Activated T-helper 2 cell treated with anti-CD3 and anti-CD28 coated beads, Interferon-gamma antibody, Interleukin-2, Interleukin-4, amounts not matched to agents 10 μg/mL and 5 μg/mL and 100 μg/mL, durations not matched to agents 14 hours and 24 hours and 36 hours (primary cell): ENCODE measurements at places on chromosomes 1 and 21. TPM values are rescaled to one million over a fixed set of nuclear protein-coding genes. Genes with fewer than 3 reads are reported as not detected.

GRCh38 chr1:205317311-205317917, 4.1 kb downstream of the NUAK2 start:
- H3K36me3 ChIP-seq: peaks cover 2% of the 10 kb centered on the region
- H3K4me1 ChIP-seq: peaks cover 68% of the 10 kb centered on the region
- H3K27ac ChIP-seq: no peak overlapping the region
- H3K4me3 ChIP-seq: no peak overlapping the region

DNA sequence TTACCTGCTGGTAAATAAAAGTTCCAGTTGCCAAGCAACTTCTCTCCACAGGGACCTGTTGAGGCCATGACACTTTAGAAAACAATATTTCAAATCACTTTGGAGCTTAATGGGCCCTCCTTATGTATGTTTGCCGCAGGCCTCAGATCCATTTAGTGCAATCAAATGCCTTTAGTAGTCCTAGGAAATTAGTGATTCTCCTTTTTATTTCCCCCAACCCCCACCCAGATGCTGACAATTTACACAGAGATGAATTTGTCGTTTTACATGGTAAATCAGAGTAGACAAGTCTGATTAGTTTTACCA, 83.6 kb downstream of the CLIC4 start:
- peaks cover 5% of the 10 kb centered on the region for H3K36me3 ChIP-seq
- H3K27me3 ChIP-seq: no peaks in the 10 kb centered on the region
- H3K4me3 ChIP-seq: no peak overlapping the region
- no peak overlapping the region for H3K27ac ChIP-seq
- DNase-seq: no peak

- no peak overlapping the region for H3K27ac ChIP-seq
- H3K36me3 ChIP-seq: no peaks in the 10 kb centered on the region
- no peaks in the 10 kb centered on the region for H3K27me3 ChIP-seq
- no peak overlapping the region for H3K4me3 ChIP-seq
- no peak for DNase-seq
These were observed 46.9 kb downstream of the ZSCAN20 start for GRCh38 chr1:33519240-33519884.

- no peaks in the 10 kb centered on the region for H3K36me3 ChIP-seq
- no peak overlapping the region for H3K4me3 ChIP-seq
- no peak for DNase-seq
- no peaks in the 10 kb centered on the region for H3K27me3 ChIP-seq
- H3K27ac ChIP-seq: no peak overlapping the region
These were observed 8.8 kb downstream of the COL24A1 start for GRCh38 chr1:86147755-86148154.

- H3K4me3 ChIP-seq: no peak overlapping the region
- no peak overlapping the region for H3K27ac ChIP-seq
- peaks cover 13% of the 10 kb centered on the region for H3K4me1 ChIP-seq
- DNase-seq: no peak
- H3K36me3 ChIP-seq: peaks cover 30% of the 10 kb centered on the region
- no peaks in the 10 kb centered on the region for H3K27me3 ChIP-seq
These were observed 42.5 kb downstream of the ERI3 start for GRCh38 chr1:44312399-44313196.

DNA sequence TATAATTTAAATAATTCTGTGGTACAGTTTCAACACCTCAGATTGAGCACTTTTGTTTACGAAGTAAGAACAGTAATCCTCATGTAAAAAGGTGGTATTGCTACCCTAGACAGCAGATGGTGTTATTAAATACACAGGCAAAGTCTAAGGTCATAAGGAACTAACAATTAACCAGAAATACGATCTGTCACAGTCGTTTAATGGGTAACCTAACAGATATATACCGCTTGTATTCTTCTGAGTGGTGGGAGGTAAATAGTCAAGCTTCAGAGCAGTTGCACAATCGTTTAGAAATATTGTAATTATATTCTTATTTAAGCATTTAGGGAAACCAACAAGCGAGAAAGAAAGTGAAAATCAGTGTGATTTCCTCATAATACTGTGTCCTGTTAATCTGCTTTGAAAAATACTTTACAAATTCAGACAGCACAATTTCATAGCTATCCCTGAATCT, 9.8 kb upstream of the IRF2BP2 start:
- DNase-seq: no peak
- no peaks in the 10 kb centered on the region for H3K27me3 ChIP-seq
- H3K4me1 ChIP-seq: peaks cover 20% of the 10 kb centered on the region
- H3K27ac ChIP-seq: no peak overlapping the region

DNA sequence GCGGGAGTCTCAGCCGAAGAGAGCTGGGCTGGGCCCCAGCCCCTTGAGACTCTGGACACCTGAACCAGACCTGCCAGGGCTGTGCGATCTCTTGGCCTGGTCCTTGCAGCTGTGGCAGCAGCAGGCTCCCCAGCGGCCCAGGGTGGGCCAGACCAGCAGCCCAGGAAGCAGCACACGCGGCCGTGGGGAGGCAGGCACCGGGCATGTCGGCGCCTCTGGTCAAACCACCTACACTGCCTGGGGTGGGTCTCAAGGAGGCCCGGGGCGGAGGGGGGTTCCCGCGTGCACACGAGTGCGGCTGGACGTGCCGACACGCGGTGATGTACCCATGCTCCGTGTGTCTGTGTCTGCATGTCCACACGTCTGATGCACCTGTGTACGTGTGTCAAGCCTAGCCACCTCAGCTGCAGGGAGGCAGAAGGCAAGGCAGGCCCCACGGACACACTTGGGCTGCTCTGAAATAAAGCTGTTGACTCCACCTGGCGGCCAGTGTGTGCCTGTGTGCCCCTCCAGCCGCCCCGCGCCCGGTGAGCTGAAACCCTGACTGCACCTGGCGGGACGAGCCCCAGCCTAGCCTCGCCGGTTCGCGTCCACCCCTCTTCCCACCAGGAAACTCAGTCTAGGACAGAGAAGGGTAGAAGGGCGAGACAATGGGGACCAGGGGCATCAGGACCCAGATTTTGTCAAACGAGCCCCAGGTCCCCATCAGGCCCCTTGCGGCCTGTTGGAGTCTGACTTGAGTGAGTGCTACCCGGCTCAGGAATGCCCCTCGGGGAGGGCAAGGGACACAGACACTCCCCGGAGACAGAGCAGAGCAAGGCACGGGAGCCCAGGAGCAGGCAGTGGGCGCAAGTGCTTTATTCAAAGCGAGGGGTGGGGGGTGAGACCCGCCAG, 11.6 kb downstream of the SCNN1D start:
- no peak overlapping the region for H3K4me3 ChIP-seq
- DNase-seq: peak; percentile 51
- H3K36me3 ChIP-seq: no peaks in the 10 kb centered on the region
- no peak overlapping the region for H3K27ac ChIP-seq

DNA sequence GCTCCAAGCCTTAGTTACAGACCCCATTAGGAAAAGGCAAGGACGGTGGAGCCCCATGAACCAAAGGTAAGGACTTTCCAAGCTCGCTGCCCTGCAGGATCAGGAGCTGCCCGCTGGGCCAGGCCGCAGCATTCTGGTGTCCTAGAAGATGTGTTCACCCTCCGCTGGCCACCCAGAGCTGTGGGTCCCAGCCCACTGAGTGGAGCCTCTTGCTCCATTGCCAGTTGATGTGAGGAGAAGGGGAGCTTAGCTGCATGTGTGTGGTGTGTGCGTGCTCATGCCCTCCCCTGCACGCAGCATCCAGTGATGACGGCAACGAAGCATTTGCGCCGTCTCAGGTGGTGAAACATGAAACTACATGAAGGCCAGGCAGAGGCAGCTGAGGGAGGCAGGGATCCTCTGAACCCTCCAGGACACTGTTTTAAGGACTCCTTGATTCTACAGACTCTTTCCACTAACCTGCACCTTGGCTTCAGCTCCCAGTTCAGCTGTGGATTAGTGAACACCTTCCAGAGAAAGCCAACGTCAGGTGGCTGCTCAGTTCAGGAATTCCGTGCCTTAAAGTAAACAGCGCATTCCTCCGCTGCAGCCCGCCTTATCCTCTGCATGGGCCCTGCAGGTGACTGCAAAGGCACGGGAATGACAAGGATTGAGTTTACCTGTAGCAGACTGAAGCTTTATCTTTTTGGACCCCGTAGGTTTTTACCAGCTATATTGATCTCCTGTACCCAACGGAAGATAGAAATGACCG, 48.7 kb downstream of the SMYD2 start:
- no peak for DNase-seq
- H3K27me3 ChIP-seq: no peaks in the 10 kb centered on the region
- H3K4me3 ChIP-seq: no peak overlapping the region

GRCh38 chr1:155158991-155159390, 14.1 kb downstream of the KRTCAP2 start:
- peaks cover 11% of the 10 kb centered on the region for H3K27me3 ChIP-seq
- no peak for DNase-seq
- no peak overlapping the region for H3K4me3 ChIP-seq
- H3K4me1 ChIP-seq: no peaks in the 10 kb centered on the region
- no peak overlapping the region for H3K27ac ChIP-seq

ZNF692 gene
- total RNA-seq: 86.4 and 87.0 TPM in 2 replicates

ATF6 gene
- total RNA-seq: 29.6 and 30.4 TPM in 2 replicates

NCF2 gene
- total RNA-seq: 2.2 and 2.6 TPM in 2 replicates

F13B gene
- total RNA-seq: not detected in 2 replicates
